ENCODE measurements at places on chromosomes 3 and 15. TPM values are rescaled to one million over a fixed set of nuclear protein-coding genes. Genes with fewer than 3 reads are reported as not detected.

TMEM207 gene
- not detected for total RNA-seq

ATP13A4 gene
- total RNA-seq, result not detected

LRTM1 gene
- total RNA-seq, result not detected

C3orf49 gene
- not detected for total RNA-seq

SI gene
- total RNA-seq, result not detected

PYGO1 gene
- 7.1 TPM for total RNA-seq

GXYLT2 gene
- 19.5 TPM for total RNA-seq

RARRES1 gene
- total RNA-seq, result 520 TPM

STRIT1 gene
- total RNA-seq, result not detected

LYZL4 gene
- total RNA-seq, result not detected

ITIH3 gene
- 38.3 TPM for total RNA-seq

AP3B2 gene
- total RNA-seq, result not detected

SLC35G2 gene
- total RNA-seq, result 10.0 TPM

MORC1 gene
- total RNA-seq, result not detected

ALDH1A2 gene
- 9.3 TPM for total RNA-seq

TAGLN3 gene
- total RNA-seq, result not detected

CLDN1 gene
- total RNA-seq, result 0.53 TPM

PP2D1 gene
- not detected for total RNA-seq

GP9 gene
- total RNA-seq, result not detected

DNA sequence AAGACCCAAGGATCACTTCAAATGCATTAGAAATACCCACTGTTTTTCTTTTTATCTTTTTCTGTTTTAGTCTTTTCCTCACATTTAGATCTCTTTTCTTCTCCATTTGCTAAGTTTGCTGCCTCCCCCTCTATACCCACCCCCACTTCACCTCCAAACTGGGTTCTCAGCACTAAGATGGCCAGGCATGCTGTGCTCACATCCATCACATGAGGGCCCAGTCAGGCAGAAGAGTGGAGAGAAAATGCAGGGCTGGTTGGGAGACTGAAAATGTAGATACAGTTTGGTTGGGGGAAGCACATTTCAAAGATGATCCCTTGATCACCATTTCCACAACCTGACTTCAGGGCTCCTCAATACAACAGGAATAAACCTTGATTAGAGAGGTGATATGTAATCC lies 8.7 kb downstream of the GAP43 start:
- no peak for DNase-seq

DNA sequence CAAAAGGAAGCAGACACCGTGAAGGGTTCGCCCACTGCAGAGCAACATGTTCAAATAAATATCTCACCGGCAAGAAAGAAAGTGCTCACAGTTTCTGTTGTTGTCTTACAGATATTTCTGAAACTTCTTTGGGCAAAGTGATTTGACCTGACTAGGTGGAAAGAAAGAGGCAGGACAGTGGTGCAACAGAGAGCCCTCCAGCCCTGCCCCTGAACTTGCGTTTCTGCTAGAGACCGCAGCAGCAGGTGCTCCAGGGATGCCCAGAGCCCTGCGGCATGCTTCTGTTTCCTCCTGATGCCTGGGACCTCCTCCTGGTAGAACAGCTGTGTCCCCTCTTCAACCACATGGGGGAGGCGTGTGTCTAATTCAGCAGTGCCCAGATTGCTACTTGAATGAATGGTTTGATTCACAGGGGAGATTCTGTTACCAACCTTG lies 123.4 kb downstream of the ATP10A start:
- DNase-seq, result no peak

DNA sequence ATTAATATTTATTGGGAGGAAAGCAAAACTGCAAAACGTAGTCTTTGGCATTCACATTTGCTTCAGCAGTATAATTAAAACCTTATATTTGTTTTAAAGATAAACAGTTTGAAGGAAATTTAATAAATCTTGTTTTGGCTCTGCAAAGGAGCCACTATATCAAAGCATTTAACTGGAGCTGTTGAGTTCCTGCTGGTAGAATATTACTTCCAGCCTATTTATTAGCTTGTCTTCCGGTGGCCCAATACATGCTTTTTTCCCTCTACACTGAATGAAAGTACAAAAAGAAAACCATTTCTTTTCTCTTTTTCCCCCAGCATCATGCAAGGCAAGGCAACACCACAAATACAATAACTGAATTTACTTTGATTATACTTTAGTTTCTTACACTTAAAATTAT lies 26.3 kb downstream of the SPTSSB start:
- DNase-seq, result no peak

GRCh38 chr15:69400850-69401249 lies 13.3 kb upstream of the KIF23 start:
- DNase-seq, result no peak

- no peak for DNase-seq
Measured at GRCh38 chr15:42151141-42151561, 5.3 kb downstream of the PLA2G4F start.

DNA sequence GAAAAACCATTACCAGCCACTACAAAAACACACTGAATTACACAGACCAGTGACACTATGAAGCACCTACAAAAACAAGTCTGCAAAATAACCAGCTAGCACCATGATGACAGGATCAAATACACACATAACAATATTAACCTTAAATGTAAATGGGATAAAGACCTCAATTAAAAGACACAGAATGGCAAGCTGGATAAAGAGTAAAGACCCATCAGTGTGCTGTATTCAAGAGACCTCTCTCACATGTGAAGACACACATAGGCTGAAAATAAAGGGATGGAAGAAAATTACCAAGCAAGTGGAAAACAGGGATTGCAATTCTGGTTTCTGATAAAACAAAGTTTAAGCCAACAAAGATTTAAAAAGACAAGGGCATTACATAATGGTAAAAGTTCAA lies 482.7 kb upstream of the MCTP2 start:
- DNase-seq, result no peak

DNA sequence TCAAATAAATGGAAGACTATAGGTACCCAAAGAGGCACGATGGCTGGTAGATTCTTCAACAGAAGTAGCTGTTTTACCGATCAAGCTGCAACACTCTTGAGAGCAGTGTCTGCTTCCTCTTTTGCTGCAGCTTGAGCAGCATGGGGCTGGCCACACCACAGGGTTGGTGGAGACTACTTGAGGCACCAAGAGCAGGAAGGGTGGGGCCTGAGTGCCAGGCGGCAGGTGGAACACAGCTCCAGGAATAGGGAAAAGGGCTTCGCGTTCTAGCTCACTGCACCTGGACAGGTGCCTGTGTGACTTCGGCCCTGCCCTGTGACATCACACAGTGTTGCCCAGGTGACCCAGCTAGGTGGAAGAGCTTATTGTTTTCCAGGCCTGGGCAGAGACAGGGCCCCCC lies at the start of gene CCDC33:
TSS of gene CCDC33 (plus strand) at position 365 of the 400 bp plus-strand sequence. CDS start 394 bp downstream, outside the sequence.
- DNase-seq, result no peak

DNA sequence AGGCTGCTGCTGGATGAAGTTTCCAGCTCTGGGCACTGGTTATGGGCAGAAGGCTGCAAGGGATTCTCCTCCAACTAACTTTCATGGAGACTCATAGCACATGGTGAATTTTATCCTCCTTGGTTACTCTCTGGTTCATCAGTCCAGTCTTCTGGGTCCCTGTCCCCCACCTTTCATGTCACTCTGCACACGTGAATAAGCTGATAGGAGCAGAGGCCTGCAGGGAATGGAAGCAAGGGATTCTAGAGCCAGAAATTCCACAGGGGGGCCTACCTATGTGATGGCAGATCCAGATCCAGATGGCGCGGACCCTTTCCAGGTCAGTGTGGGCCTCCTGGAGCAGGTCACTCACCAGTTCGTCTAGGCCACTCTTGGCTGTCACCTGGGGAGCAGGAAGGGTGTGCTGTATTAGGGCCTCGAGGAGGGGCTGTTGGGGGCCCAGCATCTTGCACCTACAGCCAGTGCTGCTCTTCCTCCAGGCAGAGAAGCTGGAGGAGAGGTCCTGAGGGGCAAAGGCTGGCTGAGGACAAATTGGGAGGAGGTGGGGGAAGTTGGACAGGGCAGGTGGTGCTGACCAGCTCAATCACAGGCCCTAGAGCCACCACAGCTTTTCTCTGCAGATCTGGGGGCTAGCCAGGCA lies 30.2 kb downstream of the KY start:
- no peak for DNase-seq

DNA sequence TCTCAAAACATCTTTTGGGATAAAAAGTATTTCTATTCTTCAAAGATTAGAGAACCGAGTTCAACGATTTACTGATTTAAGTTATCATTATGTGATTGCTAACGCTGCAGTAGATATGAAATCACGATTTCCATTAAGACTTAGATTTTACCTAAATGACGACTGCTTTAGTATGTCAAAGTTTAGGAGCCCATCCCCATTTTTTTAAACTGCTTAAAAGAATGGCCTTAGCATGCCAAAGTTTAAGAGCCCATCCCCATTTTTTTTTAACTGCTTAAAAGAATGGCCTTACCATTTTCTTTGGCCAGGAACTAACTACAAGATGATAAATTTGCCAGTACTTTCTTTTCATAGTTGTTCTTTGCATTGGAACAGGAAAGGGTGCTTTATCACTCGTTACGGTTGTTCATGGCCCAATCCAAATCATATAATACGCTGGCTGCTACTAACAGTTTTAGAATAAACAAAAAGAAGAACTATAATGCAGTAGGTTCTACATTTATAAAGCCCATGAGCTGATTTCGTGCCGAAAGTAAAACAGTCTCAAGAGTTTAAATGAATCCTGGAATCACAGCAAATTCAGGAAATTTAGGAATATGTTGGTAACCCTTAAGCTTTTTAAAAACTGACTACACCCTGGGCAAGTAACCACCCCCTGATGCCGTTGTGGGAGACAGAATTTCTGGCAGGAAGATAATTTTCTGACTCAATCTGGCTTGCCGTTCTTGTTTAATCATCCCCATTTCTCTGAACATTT lies 869 bp upstream of the TSC22D2 start:
- DNase-seq, result no peak

GRCh38 chr3:149657321-149657925 lies 402 bp downstream of the WWTR1 start:
- no peak for DNase-seq

GRCh38 chr3:67244130-67244529 lies 246.0 kb downstream of the KBTBD8 start:
- DNase-seq, result no peak

GRCh38 chr3:114714237-114714636 lies 420.4 kb downstream of the TIGIT start:
- no peak for DNase-seq

- no peak for DNase-seq
Measured at GRCh38 chr3:29991198-29991597, 615.2 kb upstream of the TGFBR2 start.

- no peak for DNase-seq
Measured at GRCh38 chr15:98941595-98942255, 65.9 kb downstream of the PGPEP1L start.

GRCh38 chr15:50476143-50476542 lies 51.9 kb downstream of the USP8 start:
- no peak for DNase-seq

GRCh38 chr3:10855871-10856662 lies 40.0 kb downstream of the SLC6A11 start:
- DNase-seq, result no peak

- no peak for DNase-seq
Measured at GRCh38 chr15:73633991-73634495, 854 bp upstream of the NPTN start.

GRCh38 chr3:116000311-116000710 lies 377.0 kb downstream of the GAP43 start:
- DNase-seq, result no peak

DNA sequence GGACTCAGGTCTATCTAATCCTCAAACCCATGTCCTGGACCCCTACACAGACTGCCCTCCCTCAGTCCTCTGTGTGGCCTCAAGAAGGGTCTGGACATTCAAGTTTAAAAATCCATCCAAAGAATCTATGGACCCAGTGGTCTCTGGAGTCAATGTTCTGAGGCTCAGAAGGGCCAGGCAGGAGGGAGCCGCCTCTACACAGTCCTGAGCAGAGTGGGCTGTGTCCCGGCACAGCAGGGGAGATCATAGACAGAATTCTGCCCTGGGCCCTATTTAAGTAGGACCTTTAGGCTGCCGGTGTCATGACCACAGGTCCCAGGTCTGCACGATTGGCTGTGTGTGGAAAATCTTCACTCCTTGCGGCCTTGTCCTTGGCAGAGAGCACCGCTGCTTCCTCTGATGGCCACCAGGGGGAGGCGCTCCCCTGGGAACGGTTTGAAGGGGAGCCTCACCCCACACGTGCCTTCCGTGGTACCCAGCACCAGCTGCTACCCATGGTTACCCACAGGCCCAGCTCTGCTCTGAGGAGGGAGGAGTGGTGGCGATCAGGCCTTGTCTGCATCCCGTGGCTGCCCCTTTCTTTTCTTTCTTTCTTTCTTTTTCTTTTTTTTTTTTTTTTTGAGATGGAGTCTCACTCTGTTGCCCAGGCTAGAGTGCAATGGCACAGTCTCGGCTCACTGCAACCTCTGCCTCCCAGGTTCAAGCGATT lies 37.9 kb downstream of the CHRD start:
- DNase-seq, result no peak

DNA sequence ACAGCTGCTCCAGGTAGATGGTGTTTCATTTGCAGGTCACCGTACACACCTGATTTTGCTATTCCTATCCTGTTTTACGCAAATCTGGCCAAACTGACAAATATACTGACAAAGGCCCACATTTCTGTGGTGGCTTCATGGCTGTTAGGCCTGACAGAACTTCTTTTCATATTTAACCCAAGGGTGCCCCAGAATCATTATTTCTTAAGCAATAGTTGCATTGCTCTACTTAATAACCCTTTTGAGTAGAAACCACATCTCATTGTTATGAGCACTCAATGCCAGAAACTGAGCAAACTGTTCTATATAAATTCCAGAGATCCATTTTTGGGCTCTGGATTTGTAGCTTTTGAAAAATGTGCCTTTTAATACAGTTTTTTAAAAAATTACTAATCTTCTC lies 19.4 kb downstream of the ASTE1 start:
- no peak for DNase-seq

- DNase-seq, result no peak
Measured at GRCh38 chr3:163562625-163563024, 1515.7 kb downstream of the SI start.

GRCh38 chr15:80562033-80562432 lies 133.1 kb upstream of the ABHD17C start:
- DNase-seq, result no peak

GRCh38 chr3:8827641-8828040 lies 58.2 kb upstream of the OXTR start:
- no peak for DNase-seq

DNA sequence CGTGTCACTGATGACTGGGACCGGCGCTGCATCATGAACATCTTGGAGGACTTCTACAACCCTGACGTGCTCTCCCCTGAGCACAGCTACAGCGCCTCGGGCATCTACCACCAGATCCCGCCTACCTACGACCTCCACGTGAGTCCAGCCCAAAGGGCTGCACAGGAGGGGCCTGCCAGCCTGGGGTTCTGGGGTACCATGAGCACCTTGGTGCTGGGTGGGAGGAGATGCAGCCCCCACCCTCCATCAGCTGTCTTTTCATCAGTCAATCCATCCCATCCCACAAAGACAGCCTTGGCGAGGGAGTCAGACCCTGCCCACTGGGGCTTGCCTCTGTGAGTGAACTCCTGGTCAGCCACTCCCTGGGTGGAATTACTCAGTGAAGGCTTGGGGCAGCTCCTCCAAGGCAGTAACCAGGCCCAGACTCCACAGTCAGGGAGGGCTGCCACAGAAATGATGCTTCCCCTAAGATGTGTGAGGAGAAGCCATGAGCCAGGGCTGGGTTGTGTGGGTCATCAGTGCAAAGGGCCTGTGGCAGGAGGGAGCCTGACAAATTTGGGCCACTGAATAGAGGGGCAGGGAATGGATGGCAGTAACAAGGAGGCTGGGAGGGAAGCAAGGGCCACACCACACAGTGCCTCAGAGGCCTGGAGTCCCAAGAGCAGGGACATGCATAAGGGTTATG lies 47.9 kb downstream of the SEMA3G start:
- no peak for DNase-seq

- DNase-seq, result no peak
Measured at GRCh38 chr3:187623285-187623814, 46.8 kb downstream of the SST start.
